ENCODE measurements at places on chromosomes 6 and 20.

DNA sequence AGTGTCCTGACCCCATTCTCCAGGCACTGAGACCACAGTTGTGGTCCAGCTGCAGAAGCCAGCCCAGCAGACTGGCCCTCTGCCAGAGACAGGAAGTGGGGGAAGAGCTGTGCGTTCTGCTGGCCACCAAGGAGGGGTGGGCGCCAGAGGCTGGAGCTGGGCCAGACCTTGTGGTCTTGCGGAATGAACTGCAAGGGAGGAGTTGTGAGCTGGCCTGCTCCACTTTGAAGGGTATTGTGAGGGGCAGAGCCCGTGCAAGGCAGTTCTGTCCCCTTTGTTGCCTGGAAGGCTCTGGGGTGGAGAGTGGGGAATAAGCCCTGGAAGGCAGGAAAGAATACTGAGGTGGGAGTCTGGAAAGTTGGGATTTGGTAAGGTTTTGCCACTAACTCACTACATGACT, 3.6 kb upstream of the MDFI start:
- no peak for DNase-seq

DNA sequence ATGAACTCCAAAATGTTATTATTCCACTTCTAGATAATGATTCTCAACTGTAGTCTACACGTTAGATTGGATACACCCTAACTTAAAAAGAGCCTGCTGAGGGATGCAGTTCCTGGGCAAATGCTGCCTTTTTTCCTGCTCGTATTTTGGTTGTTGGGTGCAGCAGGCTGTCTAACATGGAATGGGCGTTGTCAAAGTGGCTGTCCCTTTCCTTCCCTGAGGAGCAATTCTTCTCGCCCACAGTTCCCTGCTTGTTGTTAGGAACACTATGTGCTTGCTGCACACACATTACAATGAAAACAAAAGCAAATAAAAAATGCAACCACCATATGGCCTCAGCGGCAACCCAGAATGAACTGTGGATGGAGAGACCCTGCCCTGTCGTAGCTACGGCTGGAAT, 1.7 kb upstream of the ADGRF5 start:
- no peak for DNase-seq

- no peak for DNase-seq
These were observed 12.0 kb upstream of the TBX18 start for GRCh38 chr6:84776392-84776791.

GRCh38 chr6:84927551-84927950, 163.2 kb upstream of the TBX18 start:
- DNase-seq = no peak

- DNase-seq = no peak
These were observed 27.7 kb downstream of the PHF3 start for GRCh38 chr6:63663147-63663955.

GRCh38 chr6:44352259-44352658, 9.8 kb downstream of the SPATS1 start:
- DNase-seq = no peak

- peak; percentile 44 for DNase-seq
These were observed 224.8 kb upstream of the MARCKS start for GRCh38 chr6:113632220-113632864.

GRCh38 chr6:137866200-137866913, 702 bp upstream of the TNFAIP3 start:
- no peak for DNase-seq

DNA sequence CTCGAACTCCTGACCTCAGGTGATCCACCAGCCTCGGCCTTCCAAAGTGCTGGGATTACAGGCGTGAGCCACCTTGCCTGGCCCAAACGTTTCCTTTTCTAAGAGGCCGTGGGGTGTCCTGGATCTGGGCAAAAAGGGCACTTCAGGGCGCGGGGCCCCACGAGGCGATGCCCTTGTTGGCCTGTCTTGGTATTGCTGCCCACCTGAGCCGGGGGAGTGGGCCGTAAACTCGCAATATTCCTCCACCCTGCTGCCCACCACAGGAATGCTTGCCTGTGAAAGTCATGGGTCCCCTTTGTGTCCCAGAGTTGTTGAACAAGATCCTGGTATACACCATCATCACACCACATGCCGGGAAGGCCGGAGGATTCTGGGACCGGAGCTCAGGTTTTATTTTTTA, 49.0 kb downstream of the SSR1 start:
- no peak for DNase-seq

DNA sequence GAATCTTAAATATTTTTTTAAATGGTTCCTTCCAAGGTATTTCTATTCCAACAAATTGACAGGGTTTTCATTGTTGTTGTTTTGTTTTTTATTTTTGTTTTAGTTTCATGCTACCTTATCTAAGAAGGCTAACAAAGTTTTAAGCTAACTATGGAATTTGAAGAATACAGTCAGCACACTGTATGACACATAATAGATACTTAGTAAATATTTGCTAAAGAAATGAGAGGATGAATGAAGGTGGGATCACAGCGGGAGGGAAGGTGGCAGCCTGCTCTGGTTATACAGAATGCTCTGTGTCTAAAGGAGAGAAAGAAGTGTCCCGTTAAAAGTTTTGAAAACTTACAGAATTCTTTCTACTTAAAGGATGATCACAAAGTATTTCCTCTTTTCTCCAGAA, 43.7 kb upstream of the DST start:
- no peak for DNase-seq

DNA sequence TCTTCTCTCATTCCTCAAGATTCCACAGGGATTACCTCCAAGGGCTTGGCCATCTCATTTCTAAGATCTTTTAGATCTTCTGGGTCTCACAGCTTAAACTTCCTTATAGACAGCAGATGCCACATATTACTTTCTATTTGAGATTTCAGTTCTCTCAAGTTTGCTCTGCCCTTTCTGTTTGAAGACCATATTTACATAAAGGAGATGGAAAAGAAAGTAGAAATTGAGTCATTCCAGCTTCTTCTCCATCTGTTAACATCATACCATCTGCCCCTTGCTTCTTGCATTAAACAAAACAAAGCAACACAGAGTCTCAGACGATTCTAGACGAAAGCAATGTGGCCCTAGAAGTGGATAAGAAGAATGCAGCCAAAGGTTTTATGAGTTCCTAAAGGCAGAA, 203.4 kb downstream of the TTLL2 start:
- DNase-seq = no peak

DNA sequence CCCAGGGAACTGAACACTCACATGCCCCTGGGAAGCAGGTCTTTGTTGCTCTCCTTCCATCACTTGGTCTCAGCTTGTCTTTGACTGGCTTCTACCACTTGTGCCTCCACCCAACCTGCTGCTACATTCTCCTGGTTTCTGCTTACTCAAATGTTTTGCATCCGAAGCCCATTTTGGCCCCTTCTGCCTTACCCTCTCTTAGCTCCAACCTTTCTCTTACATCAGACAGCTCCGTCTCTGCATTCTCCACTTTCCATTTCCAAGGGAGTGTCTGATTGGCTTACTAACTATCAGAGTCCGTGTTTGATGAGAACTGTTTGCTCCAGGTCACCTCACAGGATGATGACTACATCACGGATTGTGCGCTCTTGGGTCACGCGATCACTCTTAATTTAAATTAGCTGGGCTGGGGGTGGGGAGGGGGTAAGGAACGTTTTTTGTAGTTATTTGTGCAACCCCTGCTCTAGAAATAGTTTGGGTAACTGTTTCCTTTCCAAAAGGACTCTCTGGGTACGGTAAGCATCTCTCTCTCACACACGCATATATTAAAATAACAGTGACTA, 844 bp upstream of the ABRACL start:
- DNase-seq = peak; percentile 26

- DNase-seq = no peak
These were observed 80.1 kb downstream of the GMDS start for GRCh38 chr6:2165286-2165685.

DNA sequence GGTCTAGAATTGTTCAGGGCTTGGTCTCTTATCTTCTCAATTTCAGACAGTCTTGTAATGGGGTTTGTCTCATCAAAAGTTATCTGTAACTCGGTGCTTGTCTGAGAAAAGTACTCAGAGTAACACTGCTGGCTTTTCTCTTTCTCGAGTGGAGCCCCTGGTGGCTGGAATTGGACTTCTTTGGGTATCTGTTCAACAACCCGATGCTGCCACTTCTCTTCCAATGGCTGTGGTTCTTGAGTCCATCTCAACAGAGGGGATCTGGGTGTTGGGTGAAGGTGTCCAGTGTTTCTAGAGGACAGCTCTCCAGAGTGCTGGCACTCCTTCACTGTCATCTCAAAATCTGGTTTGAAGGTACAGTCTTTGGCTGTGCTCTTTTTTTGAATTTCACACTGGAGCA, 24.6 kb downstream of the DST start:
- no peak for DNase-seq

DNA sequence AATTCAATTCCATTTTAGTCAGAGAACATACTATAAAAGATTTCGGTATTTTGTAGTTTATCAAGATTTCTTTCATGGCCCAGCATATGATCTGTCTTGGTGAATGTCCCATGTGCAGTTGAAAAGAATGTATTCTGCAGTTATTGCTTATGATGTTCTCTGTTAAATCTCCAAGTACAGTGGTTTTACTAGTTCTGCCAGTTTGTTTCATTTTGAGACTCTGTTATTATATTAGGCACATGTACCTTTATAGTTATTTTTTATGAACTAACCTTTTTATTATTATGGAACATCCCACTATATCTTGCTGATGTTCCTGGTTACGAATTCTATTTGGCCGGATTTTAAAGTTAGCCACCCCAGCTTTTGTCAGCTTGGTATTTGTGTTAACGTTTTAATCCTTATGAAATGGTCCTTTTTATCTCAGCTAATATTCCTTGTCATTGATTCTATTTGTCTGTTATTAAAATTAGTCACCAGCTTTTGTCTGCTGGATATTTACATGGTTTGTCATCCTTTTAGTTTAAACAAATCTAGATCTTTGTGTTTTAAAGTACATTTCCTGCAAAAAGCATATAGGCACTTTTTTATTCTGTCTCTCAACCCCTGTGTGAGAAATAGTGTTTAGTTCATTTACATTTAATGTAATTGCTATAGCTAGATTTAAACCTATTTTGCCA, 48.9 kb downstream of the VTA1 start:
- no peak for DNase-seq

DNA sequence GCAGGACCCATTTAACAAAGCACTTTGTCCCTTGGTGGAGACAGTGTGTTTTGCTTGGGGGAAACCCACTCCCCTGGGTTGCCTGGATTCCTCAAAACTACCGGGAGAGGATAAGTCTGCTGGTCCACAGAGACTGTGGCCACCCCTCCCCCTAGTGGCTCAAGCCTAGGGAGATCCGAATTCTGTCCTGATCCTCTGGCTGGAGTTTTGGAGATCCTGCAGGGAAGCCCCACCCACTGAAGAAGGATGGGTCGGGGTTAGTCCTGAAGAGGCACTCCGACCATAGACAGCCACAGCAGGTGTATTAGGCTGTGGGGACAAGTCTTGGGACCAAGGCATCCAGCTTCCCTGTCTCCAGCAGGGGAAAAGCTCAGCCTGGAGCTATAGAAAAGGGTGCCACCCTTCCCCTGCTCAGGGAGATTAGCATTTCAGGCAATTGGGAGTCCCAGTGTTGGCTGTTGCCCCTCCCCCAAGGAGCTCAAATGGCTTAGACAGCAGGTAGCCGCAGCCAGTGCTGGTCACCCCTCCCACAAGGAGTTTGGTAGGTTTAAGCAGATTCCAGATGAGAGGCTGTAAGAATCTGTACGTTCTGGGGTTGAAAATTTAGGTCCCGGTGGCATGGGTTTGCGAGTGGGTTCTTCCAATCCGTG, 750.0 kb downstream of the TBC1D32 start:
- DNase-seq = no peak

DNA sequence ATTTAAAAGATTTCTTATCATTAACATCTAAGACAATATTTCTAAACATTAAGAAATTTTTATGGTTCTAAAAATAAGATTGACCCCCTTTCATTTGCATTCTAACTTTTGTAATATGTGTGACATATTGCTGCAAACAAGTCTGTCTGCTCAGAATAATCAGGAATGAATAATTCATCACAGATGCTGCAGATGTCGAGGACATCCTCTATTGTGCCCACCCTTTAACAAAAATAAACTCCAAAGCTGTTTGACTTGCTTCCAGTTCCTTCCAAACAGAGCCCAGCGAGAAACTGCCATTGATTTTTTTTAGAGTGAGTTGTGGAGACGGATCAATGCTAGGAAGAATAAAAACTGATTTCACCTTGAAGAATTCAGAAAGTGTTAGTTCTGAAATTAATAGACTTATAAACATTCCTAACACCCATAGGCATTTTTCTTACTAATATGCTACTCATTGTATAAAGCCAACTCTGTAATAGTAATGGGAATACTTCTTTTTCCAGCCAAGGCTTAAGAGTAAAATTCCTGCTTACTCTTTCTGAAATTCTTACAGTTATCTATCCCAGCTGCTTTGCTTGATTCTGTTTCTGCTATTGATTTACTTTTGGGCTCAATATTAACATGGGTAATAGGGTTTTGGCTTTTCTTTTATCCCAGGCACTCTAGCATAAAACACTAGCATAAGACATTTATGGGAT, 244.8 kb upstream of the FAM83B start:
- DNase-seq = no peak

DNA sequence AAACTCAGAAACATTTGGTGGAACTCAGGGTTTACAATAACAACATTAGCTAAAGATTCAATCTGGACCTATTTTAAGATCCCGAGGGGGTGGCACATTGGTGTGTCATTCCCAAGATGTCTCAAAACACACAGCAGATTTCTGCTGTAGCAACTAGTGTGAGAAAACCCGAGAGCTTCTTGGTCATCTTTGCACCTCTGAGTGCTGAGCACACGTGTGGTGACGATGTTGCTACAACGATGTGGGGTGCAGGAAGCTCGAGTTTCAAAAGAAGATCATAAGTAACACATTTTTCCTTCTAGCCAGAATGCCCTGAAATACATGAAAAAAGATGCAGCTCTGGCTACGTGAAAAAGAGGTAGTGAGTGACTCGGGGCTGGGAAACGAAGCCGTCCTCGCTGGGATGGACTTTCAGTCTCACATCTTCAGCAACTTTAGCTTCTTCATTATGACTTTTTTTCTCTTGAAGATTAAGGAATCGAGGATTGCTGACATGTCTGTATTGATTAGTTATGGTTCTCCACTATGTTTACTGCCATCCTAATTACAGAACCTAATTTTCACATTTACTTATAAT, 1.5 kb downstream of the RAMACL start:
- no peak for DNase-seq

DNA sequence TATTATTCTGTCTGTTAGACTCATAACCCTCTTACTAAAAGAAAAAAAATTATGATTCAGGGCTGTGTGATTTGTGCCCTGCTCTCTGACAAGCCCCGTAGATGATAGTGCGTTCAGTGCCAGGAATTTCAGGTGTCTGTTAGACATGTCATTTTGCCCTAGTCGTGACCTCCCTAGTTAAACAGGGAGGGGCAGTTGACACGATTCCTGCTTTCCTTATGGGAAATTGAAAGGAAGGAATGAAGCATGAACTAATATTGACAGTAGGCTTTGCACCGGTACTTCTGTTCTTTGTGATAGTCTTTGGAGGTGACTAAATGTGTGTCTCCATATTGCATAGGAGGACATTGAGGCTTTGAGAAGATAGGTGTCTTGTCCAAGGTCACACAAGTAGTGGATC, 26.3 kb downstream of the RPRD1B start:
- DNase-seq = no peak

DNA sequence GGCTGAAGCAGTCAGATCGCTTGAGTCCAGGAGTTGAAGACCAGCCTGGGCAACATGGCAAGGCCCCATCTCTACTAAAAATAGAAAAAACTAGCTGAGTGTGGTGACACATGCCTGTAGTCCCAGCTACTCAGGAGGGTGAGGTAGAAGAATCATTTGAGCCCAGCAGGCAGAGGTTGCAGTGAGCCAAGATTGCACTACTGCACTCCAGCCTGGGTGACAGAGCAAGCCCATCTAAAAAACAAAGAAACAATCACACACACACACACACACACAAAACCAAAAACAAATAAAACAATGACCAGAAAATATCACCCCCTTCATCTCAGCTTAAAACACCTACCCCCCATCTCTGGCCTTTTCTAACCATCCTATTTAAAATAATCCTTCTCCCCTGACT, 68.0 kb downstream of the BTBD9 start:
- no peak for DNase-seq

All from CD4-positive, alpha-beta memory T cell (primary cell).